ENCODE measurements at places on chromosomes 2 and 18. TPM values are rescaled to one million over a fixed set of nuclear protein-coding genes. Genes with fewer than 3 reads are reported as not detected.

The EML6 gene
- total RNA-seq: 0.52 TPM

The ST6GAL2 gene
- total RNA-seq: 0.89 TPM

The PDE11A gene
- total RNA-seq: 0.24 TPM

The GTF2A1L gene
- not detected for total RNA-seq

The IL1RL1 gene
- 54.0 TPM for total RNA-seq

The G6PC2 gene
- not detected for total RNA-seq

The EFHD1 gene
- total RNA-seq: 16.9 TPM

The SP110 gene
- total RNA-seq: 11.0 TPM

The IL1A gene
- total RNA-seq: not detected

The UGT1A10 gene
- not detected for total RNA-seq

The STARD6 gene
- not detected for total RNA-seq

The SERPINB2 gene
- total RNA-seq: not detected

The CGREF1 gene
- 5.6 TPM for total RNA-seq

The CACNB4 gene
- 0.32 TPM for total RNA-seq

The HTRA2 gene
- 28.7 TPM for total RNA-seq

The SCYGR4 gene
- not detected for total RNA-seq

The CNGA3 gene
- total RNA-seq: not detected

The NYAP2 gene
- not detected for total RNA-seq

The CCL20 gene
- total RNA-seq: not detected

All from left cardiac atrium (tissue), 4 donors.